SJSA1 (cell line): ENCODE measurements at places on chromosomes 1 and 21.

- no peak for DNase-seq
These were observed 7.6 kb downstream of the UBL4B start for GRCh38 chr1:110119843-110120242.

DNA sequence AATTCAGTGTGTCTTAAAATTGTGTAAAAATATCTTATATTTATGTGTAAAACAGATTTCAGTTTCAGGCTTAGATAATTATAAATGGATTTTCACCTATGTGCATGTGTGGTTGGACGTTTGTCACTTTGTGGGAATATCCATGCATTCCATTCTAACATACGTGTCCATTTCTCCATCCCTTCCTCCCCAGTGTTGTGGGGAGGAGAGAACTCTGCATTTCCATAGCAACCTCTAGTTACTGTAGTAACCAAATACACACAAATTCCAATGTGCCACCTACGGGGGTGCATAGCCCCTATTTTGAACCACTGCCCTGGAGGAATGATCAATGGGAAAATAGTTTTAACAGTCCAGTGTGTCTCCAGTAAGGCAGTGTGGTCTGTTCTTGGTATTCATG, 79.0 kb downstream of the RASAL2 start:
- peak; percentile 48 for DNase-seq

DNA sequence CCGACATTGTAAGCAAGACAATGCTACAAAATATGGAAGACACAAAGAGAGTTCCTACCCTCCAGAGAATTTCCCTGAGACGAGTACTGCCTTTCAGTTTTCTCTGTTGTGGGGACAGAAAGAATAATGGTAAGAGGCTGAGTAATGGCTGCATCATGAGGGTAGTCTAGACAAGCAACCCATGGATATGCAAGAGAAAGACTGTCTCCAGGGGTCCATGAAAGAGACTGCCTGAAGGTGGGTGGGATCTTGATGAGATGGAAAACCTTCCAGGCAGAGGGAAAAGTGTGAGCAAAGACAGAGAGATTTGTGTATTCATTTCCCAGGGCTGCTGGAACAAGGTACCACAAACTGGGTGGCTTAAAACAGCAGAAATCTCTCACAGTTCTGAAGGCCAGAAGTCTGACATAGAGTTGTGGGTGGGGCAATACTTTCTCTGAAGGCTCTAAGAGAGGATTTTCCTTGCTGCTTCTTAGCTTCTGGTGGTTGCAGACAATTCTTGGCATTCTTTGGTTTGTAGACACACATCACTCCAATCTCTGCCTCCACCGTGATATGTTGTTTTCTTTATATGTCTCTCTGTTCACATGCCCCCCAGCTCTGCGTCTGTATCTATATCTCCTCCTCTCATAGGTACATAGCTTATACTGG, 41.4 kb downstream of the ANP32E start:
- peak; percentile 78 for DNase-seq

DNA sequence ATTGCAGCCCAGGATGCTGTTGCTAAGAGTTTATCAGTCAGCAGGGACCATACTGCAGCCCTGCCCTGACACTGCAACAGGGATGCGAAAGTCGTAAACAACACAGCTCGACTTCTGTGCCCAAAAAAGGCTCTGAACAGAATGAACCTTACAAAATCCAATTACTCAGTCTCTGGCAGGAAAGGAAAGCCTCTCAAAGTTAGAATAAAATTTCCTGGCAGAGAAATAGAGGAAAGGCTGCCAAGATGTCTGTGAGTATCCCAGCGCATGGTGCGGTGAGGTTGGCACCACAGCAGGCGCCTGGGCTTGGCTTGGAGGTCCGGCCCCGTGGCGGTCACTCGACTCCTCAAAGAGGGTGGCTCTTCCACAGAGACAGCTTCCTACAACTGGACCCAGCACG, 185.8 kb downstream of the PCP4 start:
- no peak for DNase-seq

DNA sequence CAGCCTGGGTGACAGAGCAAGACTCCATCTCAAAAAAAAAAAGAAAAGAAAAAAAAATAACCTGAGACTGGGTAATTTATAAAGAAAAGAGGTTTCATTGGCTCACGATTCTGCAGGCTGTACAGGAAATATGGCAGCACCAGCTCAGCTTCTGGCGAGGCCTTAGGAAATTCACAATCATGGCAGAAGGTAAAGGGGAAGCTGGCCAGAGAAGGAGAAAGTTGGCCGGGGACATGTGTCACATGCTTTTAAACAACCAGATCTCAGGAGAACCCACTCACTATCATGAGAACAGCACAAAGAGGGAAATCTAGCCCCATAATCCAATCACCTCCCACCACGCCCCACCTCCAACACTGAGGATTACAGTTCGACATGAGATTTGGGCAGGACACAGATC, 125.3 kb downstream of the DISP1 start:
- DNase-seq, result no peak

DNA sequence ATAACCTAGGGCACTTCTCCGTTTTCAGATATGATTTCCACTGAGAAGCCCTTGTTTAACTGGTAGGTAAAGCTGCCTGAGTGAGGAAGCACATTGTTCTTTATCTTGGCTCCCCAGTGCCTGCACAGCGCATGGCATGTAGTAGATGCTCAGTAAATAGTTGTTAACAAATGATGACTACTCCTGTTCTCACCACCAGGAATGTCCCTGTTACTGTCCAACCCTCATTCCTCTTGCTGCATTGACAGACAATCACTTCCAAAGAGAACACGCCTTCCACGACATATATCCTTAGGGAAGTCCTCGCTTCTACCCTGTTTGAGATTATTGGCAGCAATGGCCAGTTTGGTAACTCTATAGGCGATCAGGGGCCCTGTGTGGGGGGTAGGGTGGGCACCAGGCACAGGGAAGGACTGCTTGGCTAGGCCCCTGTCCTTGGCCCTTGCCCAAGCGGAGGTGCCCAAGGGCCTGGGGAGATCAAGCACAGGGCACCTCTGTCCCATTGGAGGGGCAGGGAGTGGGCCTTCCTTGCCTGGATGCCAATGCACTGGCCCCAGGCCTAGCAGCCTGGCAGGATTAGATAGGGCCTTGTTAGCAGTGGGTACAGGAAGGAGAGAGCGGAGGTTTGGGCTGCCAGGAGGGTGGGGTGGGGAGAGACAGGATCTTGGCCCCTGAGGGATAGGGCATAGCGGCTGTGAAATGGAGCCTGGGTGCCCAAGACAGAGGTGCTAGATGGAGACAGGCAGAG, 10.2 kb downstream of the NES start:
- no peak for DNase-seq

DNA sequence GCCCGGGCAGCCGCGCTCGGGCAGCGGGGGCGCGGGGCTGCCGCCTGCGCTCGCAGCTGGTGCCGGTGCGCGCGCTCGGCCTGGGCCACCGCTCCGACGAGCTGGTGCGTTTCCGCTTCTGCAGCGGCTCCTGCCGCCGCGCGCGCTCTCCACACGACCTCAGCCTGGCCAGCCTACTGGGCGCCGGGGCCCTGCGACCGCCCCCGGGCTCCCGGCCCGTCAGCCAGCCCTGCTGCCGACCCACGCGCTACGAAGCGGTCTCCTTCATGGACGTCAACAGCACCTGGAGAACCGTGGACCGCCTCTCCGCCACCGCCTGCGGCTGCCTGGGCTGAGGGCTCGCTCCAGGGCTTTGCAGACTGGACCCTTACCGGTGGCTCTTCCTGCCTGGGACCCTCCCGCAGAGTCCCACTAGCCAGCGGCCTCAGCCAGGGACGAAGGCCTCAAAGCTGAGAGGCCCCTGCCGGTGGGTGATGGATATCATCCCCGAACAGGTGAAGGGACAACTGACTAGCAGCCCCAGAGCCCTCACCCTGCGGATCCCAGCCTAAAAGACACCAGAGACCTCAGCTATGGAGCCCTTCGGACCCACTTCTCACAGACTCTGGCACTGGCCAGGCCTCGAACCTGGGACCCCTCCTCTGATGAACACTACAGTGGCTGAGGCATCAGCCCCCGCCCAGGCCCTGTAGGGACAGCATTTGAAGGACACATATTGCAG, 3.0 kb downstream of the ARTN start:
- no peak for DNase-seq

DNA sequence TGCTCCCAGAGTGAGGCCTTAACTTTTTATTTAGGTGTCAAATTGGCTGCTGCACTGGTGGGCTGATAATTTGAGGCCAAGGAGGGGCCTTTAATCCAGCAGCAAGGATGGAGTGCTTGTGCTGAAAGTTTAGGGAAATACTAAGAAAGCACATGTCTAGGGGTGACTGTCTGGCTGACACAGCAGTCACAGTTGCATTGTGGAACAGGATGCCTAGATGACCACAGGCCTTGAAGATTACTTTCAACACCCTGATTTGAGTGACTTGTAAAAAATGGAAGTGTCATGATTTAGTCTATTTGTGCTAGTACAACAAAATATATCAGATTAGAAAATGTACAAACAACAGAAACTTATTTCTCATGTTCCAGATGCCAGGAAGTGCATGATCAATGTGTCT, 57.7 kb downstream of the ZNF697 start:
- DNase-seq, result no peak

DNA sequence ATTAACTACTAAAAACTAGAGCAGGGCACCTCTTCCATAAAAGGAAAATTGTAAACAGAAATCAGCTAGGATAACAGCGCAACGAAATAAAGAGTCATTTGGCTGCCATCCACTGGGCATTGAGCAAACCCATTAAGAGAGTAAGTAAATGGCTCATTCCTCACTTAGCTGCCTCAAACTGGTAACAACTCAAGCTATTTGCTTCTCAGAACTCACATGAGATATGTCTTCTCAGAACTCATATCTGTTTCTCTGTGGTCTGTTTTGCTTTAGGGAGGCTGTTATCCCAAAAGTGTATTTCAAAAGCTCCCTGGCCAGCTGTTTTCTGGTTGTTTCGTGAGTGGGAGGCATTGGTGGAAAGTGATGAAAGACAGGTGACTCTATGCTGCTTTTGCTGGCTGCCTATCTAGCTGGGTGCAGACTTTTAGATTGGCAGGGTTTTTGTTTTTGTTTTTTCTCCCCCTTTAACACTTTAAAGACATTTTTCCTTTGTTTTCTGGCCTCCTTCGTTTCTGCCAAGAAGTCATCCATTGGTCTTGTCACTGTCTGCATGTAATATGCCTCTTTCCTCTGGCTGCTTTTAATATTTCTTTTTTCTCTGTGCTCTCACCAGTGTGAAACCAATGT, 269.2 kb upstream of the RGS18 start:
- no peak for DNase-seq

DNA sequence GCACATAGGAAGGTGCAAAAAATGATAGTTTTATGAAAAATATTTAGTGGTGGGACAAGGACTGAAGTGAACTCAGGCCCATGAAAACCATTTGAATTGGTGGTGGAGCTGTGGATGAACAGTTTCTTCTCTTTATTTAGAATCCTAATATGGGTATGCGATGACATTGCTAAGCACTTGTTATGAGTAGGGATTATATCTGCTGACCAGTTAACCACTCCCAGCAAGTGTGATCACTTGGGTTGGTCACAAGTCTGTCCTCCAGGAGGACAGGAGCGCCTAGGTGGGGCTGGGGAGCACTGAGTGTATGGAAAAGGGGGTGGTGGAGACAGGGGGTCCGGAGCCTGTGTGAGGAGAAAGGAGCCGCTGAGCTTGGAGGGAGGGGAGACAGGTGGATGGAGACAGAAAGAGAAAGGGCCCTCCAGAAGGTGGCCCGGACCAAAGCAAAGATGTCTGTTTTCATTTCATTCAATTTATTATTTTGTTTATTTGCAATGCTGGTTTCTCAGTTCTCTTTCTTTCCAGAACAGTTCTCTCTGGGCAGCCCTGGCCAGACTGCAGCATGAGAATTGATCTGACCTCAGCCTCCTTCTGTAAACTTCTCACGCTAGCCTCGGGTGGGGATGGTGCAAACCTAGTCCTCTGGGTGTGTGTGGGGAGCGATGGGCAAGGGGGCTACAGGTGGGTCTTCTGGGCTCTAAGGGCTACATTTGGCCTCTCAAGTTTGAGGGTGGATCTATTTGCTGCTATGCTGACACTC, 9.9 kb upstream of the ZSCAN20 start:
- no peak for DNase-seq

- DNase-seq, result peak; percentile 38
These were observed at the start of gene NHLH1 for GRCh38 chr1:160366731-160367515. NHLH1 (plus strand) TSS chr1:160367071; CDS start chr1:160370732, 3,661 bp downstream.

- DNase-seq, result no peak
These were observed 136.2 kb upstream of the DUSP10 start for GRCh38 chr1:221878134-221878533.

- DNase-seq, result peak; percentile 83
These were observed 74.3 kb downstream of the TNFSF18 start for GRCh38 chr1:172976222-172977041.

- DNase-seq, result no peak
These were observed 77.4 kb downstream of the ACBD6 start for GRCh38 chr1:180424848-180425457.

- DNase-seq, result no peak
These were observed 199.3 kb downstream of the CAMTA1 start for GRCh38 chr1:6984536-6984935.

DNA sequence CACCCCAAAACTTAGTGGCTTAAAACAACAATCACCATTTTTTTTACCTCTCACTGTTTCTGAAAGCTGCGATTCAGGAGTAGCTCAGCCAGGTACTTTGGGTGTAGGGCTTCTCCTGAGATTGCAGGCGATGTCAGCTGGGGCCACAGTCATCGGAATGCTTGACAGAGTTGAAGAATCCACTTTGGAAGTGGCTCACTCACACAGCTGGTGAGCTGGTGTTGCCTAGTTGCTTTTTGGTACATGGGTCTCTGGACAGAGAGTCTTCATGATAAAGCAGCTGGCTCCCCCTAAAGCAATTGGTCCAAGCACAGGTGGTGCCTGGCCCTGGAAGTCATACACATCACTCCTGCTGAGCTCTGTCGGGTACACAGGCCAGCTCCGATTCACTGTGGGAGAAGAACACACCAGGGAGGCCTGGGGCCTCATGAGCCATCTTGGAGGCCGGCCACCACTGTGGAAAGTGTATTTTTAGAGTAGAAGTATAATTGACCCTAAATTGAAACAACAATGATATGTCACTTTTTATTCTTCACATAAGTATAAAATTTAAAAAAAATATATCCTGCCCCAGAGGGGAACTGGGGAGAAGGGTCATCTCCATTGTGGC, 75.2 kb upstream of the GALNT2 start:
- DNase-seq, result no peak

DNA sequence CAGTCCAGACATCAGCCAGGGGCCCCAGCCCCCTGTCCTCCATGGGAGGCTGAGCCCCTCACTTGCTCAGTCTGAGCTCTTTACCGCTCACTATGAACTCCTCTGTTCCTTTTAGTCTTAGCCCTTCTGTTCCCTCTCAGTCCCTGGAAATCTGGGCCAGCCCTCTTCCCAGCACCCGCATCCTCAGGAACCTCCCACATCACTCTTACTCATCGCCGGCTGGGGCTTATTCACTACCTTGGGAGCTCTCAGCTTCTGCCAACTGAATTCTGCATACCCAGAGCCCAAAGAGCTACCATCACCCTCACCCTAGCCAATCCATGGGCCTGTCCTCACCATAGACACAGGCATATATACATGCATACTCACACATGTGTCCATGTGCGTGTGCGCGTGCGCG, 11.5 kb downstream of the KNCN start:
- DNase-seq, result no peak

DNA sequence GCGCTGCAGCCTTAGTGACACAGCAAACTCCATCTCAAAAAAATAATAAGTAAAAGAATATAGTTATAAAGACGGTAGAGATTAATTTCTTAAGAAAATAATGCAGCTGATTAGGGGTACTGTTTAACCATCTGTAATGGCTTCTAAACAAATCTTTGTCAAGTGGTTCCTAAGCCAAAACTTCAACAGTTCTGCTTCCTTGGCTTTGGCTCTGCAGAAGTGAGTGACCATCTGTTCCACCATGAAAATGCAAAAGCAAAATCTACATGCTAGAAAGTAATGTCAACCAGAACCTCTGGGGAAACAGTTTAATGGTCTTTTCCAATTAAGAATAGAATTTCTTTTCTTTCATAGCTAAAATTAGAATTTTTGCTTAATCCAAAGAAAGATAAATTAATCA, 8.3 kb upstream of the SH2D5 start:
- no peak for DNase-seq
